ENCODE measurements at places on chromosomes 5 and 9.

- no peak for DNase-seq
Observed at GRCh38 chr9:121887553-121888437, 205.3 kb downstream of the TTLL11 start.

- DNase-seq, result no peak
Observed at GRCh38 chr5:38494175-38494574, 62.3 kb downstream of the LIFR start.

DNA sequence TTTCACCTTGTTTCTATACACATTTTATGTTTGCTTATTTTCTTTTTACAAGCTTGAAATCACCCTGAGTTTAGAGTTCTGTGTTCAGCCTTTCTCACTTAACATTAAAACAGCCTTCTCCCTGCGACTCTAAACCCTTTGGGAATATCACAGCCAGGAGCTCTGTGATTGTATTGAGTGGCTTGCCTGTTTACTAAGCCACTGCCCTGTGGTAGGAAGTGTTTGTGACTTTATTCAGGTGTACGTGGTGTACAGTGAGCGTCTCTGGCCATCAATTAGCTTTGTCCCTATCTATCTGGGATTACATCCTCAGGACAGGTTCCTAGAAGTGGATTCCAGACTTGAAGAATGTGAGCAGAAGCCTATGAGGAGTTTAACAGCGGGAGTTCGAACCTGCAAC lies 11.0 kb upstream of the NEURL1B start:
- no peak for DNase-seq

- no peak for DNase-seq
Observed at GRCh38 chr9:82247318-82247717, 258.7 kb downstream of the SPATA31D1 start.

GRCh38 chr9:128412120-128412790 lies 8.4 kb upstream of the CERCAM start:
- DNase-seq, result no peak

- no peak for DNase-seq
Observed at GRCh38 chr9:34253460-34253837, 74.6 kb downstream of the UBAP1 start.

GRCh38 chr9:116516456-116516855 lies 170.6 kb upstream of the TRIM32 start:
- DNase-seq, result no peak

DNA sequence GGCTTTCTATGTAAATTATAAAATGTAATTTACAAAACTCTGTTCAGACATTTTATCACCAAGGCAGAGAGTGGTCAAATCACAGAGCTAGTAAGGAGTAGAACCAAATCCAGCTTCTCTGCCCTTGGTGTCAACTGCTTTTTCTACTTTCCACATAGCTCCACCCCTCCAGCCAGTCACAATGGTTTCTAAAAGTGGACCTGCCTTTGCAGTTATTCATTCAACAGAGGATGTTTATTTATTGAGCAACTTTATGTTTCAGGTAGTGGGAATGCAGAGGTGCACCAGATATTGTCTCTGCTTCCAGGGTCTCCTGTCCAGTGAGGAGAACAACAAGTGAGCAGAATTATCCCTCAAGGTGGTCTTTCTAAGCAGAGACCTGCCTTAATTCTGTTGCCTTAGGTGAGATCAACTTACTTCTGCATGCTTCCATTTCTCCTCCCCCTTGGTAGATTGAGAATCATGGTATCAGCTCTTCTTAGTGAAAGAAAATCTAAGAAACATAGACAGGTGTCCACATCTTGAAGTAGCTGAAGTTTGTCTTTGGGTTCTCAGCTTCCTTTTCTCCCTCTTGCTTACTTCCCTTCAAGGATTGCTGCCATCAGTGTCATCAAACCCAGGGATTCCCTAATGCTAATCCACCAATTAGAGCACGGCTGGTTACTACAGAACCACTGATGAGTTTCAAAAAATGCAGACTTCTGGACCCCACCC lies 17.2 kb upstream of the PDCD1LG2 start:
- no peak for DNase-seq

DNA sequence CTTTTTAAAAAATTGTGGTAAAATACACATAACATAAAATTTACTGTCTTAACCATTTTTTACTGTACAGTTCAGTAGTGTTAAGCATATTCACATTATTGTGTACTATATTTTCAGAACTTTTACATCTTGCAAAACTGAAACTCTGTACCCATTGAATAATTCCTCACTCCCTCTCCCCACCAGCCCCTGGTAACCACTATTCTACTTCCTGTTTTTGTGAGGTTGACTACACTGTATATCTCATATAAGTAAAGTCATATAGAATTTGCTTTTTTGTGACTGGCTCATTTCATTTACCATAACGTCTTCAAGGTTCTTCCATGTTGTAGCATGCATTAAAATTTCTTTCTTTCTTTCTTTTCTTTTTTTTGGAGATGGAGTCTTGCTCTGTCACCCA lies 87.0 kb downstream of the LNPEP start:
- DNase-seq, result no peak

DNA sequence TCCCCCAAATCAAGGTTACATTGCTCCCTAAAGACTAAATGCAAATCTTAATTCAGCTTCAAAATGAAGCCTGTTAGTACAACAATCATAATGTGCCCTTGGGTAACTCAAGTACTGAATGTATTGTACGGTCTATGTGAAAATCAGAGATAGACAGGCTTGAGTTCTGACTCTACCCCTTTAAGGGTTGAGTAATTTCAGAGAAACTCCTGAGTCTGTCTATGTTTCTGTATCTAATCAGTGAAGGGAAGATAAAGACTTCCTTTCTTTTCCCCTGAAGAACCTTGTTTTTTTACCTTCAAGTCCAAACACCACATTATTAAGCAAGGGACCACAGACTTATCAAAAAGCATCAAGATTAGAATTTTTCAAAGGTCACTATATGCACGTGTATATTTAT lies 108.2 kb downstream of the MPDZ start:
- DNase-seq, result no peak

GRCh38 chr5:5481206-5481605 lies 58.7 kb downstream of the ICE1 start:
- no peak for DNase-seq

DNA sequence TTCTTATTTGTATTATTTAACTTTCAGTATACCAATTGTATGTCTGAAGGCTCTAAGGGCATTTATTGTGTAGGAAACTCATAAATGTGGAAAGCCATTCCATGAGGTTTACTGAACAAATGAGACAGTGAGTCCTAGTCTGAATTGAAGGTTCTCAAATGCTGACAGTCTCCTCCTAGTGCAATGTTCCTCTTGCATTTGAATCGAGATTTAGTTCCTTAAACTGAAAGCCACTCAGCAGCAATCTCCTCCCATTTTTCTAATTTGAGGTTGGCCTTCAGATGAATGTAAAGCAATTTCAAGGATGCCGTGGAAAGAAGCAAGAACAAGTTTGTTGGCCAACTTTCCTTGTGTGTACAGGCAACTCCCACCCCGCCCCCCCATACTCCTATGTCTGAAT lies 493.2 kb upstream of the KLF4 start:
- no peak for DNase-seq

DNA sequence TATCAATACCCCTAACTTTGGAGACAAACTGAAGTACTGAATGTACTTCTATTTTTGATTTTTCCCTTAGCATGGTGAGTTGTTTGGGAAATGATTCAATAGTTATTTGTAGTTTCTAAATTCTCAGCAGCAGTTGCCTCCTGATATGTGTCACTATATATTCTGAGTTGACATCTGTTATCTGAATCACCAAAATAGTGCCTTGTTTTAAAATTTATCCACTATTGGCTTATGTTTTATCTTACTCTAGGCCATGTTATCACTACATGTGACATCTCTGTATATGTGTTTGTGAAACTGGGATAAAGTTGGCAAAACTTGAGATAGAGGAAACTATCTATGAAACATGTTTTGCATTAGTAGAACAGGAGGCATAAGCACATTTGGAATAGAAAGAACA lies 317.6 kb downstream of the TLE4 start:
- no peak for DNase-seq

DNA sequence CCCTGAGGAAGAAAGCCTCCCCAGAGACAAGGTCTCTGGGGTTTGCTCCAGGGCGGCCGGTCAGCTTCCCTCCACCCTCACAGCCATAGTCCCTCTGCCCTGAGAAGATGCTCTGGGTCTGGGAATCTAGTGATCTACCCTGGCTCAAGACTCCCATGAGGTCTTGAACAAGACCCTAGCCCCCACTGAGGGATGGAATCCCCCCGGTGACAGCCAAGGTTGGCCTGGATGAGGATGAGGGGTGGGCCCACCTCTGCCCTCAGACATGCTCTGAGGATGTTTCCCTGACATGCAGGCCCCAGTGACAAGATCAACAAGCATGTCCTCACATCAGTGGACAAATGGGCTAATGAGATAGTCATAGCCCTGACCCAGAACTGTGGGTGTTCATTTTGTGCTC lies 138.6 kb downstream of the C5orf15 start:
- no peak for DNase-seq

DNA sequence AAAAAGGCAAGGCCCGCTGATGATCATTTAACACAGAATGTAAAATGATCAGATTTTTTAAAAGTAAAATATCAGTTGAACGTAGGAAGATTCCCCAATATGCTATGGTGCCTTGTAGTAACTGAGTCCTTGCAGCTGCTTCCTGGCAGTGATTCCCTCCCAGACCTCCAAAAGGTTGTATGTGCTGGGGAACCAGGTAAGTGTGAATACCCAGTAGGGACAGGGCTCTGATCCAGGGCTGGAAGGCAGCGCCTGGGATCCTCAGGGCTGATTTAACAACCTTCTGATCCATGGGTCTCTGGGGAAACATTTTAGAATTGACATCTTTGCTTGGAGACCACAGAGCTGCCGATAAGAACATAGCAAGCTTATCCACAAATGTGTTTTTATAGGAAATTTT lies 76.7 kb upstream of the IL6ST start:
- no peak for DNase-seq

- no peak for DNase-seq
Observed at GRCh38 chr9:88835038-88835466, 156.2 kb upstream of the S1PR3 start.

DNA sequence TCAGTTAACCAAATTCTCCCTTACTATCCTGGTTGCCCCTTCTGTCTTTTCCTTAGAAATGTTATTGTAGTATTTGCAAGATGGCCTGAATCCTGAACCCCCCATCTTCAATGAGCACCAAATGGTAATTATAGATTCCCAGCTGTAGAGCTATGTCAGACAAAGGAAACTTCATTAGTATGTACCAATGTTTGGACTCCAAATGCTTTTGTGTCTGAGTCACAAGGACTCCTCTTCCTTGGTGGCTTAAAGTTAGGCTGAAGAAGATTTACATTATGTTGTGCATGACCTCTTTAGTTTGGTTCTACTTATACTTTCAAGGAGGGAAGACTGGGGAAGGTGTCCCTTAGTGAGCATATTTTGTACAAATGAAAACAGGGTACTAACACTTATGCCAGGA lies 105.9 kb upstream of the CDKN2B start:
- no peak for DNase-seq

DNA sequence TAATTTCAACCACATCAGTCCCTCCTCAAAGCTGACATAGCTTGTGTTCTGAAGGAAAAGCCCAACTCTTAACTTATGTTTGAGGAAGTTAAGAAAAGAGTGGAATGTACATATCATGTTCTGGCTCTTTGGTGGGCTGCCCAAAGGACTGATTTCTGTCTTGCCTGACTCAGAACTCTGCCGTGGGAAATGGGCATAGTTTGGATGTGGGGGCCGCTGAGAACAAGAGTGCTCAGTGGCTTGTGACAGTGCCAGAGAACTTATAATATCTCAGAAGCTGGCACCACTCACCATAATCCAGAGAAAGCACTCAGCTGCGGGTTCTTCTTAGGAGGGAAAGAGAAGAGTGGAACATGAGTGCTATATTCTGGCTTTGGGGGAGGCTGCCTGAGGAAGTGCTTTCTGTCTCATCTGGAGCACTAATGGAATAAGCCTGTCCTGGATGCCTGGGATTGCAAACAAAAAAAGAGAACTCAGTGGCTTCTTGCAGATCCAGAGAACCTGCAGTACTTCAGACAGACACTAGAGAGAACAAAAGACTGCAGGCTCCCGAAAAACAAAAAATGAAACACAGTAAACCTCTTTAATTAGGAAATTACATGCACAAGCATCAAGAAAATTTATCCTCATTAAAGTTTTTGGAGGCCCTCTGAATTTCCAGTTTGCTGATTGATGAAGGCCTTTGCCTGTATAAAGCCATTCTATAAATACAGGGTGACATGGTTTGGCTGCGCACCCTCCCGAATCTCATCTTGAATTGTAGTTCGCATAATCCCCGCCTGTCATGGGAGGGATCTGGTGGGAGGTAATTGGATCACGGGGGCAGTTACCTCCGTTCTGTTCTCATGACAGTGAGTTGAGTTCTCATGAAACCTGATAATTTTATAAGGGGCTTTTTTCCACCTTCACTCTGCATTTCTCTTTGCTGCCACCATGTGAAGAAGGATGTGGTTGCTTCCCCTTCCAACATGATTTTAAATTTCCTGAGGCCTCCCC lies 207.0 kb downstream of the DMAC1 start:
- no peak for DNase-seq

DNA sequence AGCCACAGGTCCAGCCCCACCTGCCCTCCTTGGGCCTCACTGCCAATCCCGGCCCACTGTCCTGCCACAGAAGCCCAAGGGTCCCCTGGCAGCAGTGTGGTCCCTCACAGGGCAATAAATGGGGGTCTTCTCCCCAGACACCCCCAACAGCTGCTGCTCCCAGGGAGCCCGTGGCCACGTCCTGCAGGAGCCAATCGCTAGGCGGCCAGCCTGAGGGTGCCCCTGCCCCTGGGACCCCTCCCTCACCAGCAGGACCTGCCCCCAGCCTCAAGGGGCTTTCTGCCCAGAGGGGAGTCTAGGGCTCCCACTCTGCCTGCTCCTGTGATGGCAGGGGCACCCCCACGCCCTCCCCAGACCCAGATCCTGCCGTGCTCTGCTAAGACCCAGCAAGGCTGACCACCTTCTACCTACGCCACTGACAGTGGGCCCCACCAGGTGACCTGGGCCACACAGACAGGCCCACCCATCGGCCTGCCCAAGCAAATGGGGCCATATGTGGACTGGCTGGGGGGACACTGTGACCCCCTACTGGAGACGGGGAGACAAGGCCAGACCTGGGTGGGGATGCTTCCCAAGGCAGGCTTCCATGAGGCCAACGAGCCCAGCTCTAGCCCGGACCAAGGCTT lies 17.0 kb downstream of the NOTCH1 start:
- no peak for DNase-seq

- DNase-seq, result no peak
Observed at GRCh38 chr9:108104991-108105390, 615.4 kb upstream of the KLF4 start.

- DNase-seq, result no peak
Observed at GRCh38 chr5:17221843-17222636, 4.6 kb downstream of the BASP1 start.

DNA sequence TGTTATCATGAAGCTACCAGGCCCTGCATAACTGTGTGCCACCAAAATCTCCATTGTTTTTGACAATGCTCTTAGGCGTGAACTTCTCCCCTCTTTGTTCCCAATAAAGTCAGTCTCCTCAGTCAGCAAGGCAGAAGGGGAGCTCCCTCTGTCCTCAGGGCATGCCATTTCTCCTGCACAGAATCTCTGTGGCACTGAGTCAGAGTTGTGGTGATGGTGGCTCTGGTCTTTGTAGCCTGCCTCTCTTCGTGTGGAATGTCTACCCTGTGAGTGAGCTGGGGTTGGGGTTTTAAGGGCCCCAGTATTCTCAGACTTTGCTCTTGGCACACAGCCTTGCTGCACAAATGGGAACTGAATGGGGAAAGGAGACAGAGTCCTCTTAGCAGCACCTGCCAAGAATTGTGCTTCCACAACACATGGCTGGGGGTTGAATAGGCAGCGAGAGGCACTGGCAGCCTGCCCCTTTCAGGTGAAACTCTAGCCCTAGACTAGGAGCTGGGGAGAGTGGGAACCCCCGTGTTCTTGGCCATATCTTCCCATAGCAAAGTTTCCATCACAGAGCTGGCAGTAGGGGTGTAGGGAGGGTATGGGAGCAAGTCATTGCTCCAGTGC lies 146.6 kb downstream of the SH3GL2 start:
- DNase-seq, result peak; percentile 46
